ENCODE measurements at places on chromosomes 6 and 20.

- DNase-seq, result no peak
These were observed 22.0 kb downstream of the TPD52L1 start for GRCh38 chr6:125175466-125176048.

- no peak for DNase-seq
These were observed 265.8 kb upstream of the GJE1 start for GRCh38 chr6:141866731-141867497.

- no peak for DNase-seq
These were observed 603.1 kb upstream of the MAN1A1 start for GRCh38 chr6:119952696-119953095.

- no peak for DNase-seq
These were observed 60.7 kb downstream of the GRIK2 start for GRCh38 chr6:101454106-101454676.

GRCh38 chr20:23269954-23270353 is 80.6 kb upstream of the NXT1 start:
- DNase-seq, result peak; percentile 8

- no peak for DNase-seq
These were observed 87.7 kb downstream of the PLCG1 start for GRCh38 chr20:41225091-41225490.

DNA sequence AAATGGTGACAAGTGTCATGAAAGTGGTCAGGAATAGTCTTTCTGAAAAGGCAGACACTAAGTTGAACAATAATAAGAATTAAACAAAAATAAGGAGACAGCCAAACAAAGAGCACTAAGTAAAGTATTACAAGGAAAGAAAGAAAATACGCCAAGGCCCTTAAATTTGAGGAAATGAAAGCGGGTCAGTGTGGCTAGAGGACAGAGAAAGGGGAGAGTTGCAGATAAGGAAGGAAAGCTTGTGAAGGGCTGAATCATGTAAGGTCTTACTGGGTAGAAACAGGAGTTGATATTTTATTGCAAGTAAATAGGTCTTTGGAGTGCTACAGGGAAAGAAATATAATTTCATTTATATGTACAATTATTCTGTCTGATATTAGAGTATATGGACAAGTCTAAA is 732.1 kb downstream of the EPHA7 start:
- DNase-seq, result no peak

DNA sequence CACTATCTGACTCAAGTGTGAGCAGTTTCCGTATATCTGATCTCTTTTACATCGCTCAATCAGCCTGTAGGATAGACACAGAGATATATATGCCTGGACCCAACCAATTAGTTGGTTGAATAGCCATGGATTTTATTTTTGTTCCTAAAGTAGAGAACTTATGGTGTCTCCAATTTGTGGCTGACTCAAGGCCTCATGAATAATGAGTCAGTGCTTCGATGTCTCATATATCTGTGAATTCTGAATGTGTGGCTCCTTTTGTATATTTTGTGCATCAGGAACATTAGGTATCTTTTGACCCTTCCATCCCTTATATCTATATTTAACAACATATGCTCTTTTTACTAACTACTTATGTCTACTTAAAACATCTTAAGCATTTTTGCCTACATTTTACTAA is 64.5 kb downstream of the OR2B2 start:
- peak; percentile 48 for DNase-seq

DNA sequence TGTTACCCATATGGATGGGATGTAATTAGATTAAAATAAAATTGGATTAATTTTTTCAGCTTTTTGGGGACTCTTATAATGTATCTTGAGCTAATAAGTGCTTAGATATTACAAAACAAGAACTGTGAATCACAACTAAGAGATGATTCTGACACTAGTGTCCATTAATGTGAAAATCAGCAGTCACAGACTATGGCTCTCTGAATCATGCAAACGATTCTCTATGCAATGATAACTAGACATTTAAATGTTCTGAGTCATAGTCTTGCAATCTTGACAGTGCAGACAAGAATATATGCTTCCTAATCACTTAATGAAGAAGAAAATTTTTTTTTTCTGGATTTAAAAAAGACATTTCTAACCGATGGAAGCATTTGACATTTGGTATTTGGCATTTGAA is 82.2 kb upstream of the OPRM1 start:
- peak; percentile 44 for DNase-seq

DNA sequence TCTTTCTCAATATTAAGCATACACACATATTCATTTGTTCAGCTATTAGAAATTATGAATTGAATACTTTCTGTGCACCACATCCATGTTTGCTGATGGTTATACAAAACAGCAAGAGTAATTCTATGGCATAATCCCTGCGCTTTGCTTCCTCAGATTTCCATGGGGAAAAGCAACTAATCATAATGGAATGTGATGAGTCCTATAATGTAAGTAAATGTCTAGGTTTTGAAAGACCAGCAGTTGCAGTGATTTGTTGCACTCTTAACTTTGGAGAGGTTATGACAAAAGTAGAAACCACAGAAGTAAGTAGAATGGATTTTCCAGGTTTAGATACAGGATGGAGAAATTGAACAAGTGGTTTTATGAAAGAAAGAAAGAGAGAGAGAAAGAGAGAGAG is 652.1 kb downstream of the CBLN4 start:
- no peak for DNase-seq

GRCh38 chr6:35919085-35919826 is 1.6 kb downstream of the SRPK1 start:
- DNase-seq, result peak; percentile 71

DNA sequence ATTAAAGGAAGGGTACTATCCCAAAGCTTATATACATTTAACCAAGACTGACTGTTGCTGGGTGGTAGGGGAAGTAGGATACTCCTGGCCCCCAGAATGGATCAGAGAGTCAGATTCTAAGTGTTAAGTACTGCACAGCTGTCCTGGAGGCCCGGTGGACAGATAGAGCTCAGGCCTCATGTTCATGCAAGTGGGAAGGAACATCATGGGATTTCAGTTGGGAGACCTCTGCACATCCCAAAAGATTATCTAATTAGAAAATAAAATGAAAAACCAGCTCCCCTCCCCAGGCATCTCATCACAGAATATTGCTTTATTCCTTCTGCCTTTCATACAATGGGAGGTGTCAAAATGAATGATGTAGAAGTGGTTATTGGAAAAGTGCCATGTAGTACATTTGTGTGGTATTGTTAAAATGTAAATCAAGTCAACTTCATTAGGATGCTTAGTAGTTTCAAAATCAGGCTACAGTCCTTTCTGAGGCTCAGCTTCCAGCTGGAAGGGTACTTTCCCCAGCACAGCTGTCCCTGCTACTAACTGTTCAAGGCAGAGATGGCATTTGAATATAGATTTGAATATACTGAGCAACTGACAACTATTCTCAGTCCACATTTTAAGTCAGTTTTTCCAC is 82.9 kb downstream of the SLC35B3 start:
- DNase-seq, result no peak

DNA sequence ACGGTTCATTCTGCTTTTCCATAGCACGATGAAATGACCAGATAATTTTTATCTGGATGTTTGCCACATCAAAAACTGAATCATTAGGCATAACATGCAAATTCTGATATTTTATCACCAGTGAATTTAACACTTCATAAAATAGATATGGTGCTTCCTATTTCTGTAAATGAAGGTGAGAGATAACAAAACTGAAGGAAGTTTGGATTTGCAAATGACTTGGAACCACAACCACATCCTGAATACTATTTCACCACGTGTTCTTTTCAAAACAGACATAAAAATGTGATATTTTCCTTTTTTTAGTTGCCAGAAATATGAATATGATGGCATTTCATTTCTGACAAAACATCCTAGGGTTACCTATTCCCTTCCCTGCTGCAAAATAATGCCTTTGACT is 146.1 kb downstream of the EDN1 start:
- DNase-seq, result no peak

GRCh38 chr6:145891126-145891525 is 73.0 kb downstream of the SHPRH start:
- peak; percentile 96 for DNase-seq

DNA sequence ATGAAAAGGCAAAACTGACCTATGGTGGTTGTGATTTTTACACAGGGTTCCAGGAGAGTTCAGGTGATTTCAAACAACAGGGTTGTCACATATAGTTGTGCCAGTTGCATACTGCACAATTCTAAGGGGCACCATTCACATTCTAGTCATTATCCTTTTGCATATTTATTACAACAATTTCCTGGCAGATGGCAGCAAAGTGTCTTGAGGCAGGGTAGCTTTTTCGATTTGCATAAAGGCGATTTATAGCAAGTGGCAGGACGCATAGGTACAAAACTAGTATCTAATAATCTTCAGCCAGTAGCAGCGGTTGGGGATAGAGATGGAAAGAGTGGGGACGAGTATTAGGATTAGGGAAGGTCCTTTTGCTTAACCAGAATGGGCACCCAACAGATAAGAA is 46.5 kb upstream of the TRAF3IP2 start:
- DNase-seq, result no peak

DNA sequence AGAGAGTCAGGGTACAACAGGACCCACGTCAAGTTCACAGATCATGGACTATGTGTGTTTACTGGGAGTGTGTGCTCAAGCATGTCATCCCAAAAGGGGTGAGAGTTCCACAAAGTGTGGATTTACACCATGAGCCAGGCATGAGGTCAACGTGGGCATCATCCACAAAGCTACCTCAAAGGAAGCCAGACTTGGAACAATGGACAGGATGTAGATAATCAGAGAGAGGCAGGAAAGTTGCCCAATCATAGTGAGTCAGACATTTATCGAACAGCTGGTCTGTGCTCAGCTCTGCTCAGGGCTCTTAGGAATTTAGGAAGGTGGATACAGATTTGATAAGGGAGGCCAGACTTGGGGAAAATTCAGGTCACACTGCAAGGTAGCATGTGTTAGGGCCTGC is 317.2 kb upstream of the CDYL start:
- peak; percentile 89 for DNase-seq

DNA sequence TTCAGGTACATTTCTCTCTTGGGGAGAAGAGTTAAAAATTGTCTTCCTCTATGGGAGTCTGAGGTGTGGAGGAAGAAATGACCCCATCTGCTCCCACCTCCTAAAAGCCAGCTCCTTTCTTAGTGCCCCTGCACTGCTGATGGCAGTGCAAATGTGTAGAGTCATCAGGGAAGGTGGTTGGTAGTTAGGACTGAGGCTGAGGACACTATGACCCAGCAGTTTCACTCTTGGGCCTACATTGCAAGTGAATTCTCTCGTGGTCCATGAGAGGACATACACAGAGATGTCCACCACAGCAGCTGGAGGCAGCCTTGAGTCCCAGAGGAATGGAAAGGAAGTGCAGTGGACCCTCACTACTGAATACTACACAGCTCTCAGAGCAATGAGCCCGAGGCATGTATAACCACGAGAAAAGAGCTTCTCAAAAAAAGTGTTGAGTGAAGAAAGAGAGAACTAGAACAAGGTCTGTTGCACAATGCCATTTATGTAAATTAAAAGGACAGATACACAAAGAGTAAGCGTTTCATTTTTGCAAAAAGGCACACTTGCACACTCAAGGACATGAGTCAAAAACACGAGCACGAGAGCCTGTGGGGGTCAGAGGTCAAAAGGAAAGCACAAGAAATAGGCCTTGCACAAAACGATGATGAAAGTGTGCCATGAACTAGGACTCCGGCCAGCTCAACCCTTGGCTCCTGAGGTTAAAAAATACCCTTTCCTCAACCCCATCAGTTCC is 308.2 kb upstream of the PRND start:
- no peak for DNase-seq

- no peak for DNase-seq
These were observed 16.4 kb downstream of the SEC63 start for GRCh38 chr6:107941627-107942026.

GRCh38 chr20:38299963-38300362 is 4.0 kb upstream of the BPI start:
- no peak for DNase-seq

GRCh38 chr6:41071501-41071922 is 644 bp downstream of the OARD1 start:
- no peak for DNase-seq
